ENCODE measurements at places on chromosomes 3 and 15.
A peak's percentile ranks its signal among the peaks of the same experiment; 100 is the strongest.

DNA sequence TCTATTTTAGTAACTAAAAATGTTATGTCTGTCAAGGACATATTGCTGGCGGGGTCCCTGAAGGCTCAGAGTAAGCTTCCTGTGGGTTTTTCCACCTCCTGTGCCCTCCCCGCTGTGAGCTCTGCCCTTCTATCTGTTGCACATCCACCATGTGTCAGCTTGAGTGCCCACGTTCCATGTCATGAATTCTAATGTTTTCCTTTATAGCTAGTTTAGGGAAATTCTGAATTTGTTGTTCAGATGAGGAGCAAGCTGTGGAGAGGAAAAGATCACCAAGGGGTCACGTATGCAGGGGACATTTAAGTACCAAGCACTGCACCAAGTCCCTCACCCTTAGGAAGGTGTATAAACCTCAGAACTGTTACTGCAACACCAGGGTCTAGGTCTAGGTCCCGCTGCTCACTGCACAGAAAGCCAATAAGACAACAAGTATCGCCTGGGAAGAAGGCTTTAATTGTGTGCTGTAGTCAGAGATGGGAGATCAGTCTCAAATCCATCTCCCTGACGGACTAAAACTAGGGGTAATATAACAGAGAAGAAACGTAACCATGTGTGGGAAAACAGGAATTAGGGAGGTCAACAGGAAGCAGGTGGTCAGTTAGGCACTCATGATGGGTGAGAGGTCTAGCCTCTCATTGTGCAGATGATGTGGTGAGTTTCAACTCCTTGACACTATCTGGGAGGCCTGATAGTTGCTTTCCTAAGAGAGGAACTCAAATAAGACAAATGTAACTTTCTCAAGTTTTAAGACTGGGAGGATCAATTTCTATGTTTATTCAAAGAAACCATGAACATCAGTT, 9.7 kb downstream of the GP9 start:
- no peak for DNase-seq

DNA sequence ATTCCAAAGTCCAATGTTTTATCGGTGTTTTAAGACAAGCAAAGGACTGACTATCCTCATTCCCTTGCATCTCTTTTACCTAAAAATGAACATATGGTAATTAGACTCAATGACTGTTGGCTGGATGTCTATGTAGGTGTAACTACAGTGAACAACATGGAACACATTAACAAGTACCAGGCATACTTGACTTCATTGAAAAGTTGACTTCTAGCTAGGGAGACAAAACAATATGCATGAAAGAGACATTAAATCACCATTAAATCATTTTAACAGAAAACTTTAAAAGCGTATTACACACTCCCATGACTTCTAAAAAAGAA, 34.3 kb upstream of the ANPEP start:
- DNase-seq = peak; percentile 38

DNA sequence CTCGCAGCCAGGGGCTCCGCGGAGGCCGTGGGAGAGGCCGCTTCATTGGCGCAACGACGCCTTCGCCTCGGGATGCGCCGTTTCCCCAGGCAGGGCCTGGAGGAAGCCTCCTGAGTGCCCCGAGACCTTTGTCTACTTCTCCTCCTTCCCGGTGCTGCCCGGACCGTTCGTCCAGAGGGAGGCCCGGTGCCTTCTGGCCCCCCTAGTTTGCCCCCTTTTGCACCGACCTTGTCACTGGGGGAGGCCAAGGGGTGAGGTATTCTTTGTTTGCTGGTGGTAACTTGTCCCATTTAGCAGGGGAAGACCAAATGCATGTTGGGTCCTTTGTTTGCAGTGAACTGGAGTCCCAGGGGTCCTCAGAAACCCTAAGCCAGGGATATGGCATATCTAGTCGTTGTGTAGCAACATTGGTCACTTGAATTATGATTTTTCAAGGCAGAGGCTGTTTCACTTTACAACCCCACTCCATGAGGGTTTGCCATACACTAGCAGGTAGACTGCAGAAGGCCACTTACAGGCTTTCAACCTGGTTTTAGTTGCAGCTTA, 615 bp downstream of the DHX30 start:
- DNase-seq = peak; percentile 7

- DNase-seq = no peak
Observed at GRCh38 chr3:111861391-111861790, 2.3 kb downstream of the PHLDB2 start.

DNA sequence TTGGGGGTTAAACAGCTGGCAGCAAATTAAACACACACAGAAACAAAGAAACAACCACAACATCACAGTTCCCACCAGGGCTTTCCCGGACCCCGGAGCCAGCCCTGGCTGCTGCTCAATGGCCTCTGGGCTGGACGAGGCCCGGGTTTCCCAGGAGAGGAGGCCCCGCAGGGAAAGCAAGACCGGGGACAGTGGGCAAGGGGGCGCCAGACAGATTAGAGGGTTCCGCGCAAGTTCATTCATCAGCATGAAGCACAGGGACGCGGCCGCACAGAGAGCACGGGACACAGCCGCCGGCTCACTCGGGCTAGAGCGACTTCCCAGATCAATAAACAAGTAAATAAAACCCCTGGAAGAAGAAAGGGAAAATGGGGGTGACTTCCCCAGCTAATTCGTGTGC, 66.4 kb upstream of the RPL32 start:
- no peak for DNase-seq

GRCh38 chr3:63089007-63089750, 188.9 kb upstream of the SYNPR start:
- DNase-seq = peak; percentile 50

GRCh38 chr3:120622870-120623726, 27.0 kb downstream of the NDUFB4 start:
- peak; percentile 18 for DNase-seq

DNA sequence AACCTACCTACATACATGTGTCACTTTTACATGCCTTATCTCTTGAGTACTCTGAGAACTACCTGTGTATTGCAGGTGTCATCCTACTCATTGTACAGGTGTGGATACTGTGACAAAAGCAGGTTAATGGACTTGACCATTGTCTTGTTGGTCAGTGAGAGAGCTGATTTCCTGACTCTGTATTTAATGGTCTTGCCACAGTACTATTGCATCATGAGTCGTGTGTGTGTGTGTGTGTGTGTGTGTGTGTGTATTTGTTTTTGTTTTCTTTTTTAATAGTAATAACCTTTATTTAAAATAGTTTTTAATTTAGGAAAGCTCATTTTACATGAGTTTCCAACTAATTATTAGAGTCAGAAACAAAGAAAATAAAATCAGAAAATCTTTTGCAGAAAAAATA, 7.7 kb downstream of the SELENOT start:
- DNase-seq = no peak

GRCh38 chr15:93706495-93707292, 524.7 kb upstream of the MCTP2 start:
- peak; percentile 87 for DNase-seq

GRCh38 chr3:36514171-36514570, 133.9 kb downstream of the STAC start:
- peak; percentile 67 for DNase-seq
